ENCODE measurements at places on chromosomes 2 and 18. TPM values are rescaled to one million over a fixed set of nuclear protein-coding genes. Genes with fewer than 3 reads are reported as not detected.

- no peaks in the 10 kb centered on the region for H3K27me3 ChIP-seq
- no peaks in the 10 kb centered on the region for H3K36me3 ChIP-seq
- H3K4me3 ChIP-seq: no peak overlapping the region
- H3K27ac ChIP-seq: no peak overlapping the region
- no peak for DNase-seq
These were observed 894.5 kb upstream of the POU3F3 start for GRCh38 chr2:103959174-103960128.

GRCh38 chr2:213545481-213545880 is 261.2 kb downstream of the SPAG16 start:
- no peak overlapping the region for H3K4me3 ChIP-seq
- no peak for DNase-seq
- H3K27me3 ChIP-seq: no peaks in the 10 kb centered on the region
- no peaks in the 10 kb centered on the region for H3K36me3 ChIP-seq
- no peak overlapping the region for H3K27ac ChIP-seq

DNA sequence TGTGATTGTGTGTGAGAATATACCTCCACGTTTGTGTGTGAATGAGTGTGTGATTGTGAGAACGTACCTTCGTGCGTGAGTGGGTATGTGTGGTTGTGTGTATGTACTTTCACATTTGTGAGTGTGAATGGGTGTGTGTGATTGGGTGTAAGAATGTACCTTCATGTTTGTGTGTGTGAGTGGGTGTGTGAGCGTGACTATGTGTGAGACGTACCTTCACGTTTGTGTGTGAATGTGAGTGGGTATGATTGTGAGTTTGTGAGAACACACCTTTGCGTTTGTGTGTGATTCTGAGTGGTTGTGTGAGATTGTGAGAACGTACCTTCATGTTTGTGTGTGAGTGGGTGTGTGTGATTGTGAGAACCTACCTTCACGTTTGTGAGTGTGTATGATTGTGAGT is 5.8 kb upstream of the ADCY3 start:
- no peaks in the 10 kb centered on the region for H3K27me3 ChIP-seq
- H3K4me1 ChIP-seq: no peaks in the 10 kb centered on the region

GRCh38 chr2:164839914-164840457 is 1.6 kb downstream of the COBLL1 start:
- peak overlapping the region; percentile 96 for H3K27ac ChIP-seq
- DNase-seq: no peak
- peak overlapping the region; percentile 72 for H3K4me3 ChIP-seq
- H3K4me1 ChIP-seq: peaks cover 13% of the 10 kb centered on the region

DNA sequence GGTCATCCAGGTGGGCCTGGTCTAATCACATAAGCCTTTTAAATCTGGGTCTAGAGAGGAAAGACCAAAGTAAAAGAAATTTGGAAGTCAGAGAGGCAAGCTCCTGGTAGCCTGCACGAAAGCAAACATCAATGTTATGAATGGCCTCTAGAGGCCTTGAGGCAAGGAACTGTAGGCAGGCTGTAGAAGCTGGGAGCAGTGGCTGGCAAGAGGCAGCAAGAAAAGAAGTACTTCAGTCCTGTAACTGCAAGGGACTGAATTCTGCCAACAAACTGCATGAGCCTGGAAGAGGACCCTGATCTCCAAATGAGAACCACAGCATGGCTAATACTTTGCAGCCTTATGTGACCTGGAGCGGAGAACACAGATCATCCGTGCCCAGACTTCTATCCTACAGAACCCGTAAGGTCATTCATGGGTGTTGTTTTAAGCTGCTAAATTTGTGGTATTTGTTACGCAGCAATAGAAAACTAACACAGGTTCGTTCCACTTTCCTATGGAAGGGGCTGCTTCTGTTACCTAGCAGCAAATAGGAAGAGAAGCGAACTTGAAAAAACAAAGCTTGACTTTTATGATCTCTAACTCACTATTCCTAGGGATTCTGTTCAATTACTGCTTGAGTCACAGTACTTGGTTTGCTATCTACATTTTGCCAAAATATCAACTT is 1.2 kb downstream of the IMMT start:
- H3K36me3 ChIP-seq: no peaks in the 10 kb centered on the region
- H3K27ac ChIP-seq: peak overlapping the region; percentile 100
- no peak for DNase-seq
- no peaks in the 10 kb centered on the region for H3K4me1 ChIP-seq
- no peaks in the 10 kb centered on the region for H3K27me3 ChIP-seq
- peak overlapping the region; percentile 99 for H3K4me3 ChIP-seq

DNA sequence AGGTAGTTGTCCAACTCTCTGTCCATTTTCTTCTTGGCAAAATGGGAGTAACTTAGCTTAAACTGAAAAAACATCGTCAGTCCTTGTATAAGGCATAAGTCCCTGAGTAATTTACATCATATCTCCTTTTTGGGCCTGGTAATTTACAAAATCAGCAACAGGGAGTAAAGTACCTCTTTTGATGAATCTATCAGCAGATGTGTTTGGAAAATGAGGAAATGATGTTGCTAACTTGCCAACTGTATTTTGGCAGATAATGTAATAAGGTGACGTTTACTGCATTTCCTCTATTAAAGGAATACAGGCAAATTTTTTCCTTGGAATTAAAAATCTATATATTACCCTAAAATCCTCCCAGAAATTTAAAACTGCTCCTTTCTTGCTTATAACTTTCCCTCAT is 29.2 kb downstream of the ANKRD44 start:
- H3K4me1 ChIP-seq: peaks cover 13% of the 10 kb centered on the region
- no peaks in the 10 kb centered on the region for H3K36me3 ChIP-seq
- H3K27ac ChIP-seq: no peak overlapping the region
- H3K4me3 ChIP-seq: no peak overlapping the region
- no peak for DNase-seq

- no peaks in the 10 kb centered on the region for H3K36me3 ChIP-seq
- no peak for DNase-seq
- H3K27ac ChIP-seq: no peak overlapping the region
- H3K4me1 ChIP-seq: no peaks in the 10 kb centered on the region
- H3K4me3 ChIP-seq: no peak overlapping the region
- H3K27me3 ChIP-seq: no peaks in the 10 kb centered on the region
These were observed 99.5 kb upstream of the MAP3K20 start for GRCh38 chr2:172976116-172976515.

DNA sequence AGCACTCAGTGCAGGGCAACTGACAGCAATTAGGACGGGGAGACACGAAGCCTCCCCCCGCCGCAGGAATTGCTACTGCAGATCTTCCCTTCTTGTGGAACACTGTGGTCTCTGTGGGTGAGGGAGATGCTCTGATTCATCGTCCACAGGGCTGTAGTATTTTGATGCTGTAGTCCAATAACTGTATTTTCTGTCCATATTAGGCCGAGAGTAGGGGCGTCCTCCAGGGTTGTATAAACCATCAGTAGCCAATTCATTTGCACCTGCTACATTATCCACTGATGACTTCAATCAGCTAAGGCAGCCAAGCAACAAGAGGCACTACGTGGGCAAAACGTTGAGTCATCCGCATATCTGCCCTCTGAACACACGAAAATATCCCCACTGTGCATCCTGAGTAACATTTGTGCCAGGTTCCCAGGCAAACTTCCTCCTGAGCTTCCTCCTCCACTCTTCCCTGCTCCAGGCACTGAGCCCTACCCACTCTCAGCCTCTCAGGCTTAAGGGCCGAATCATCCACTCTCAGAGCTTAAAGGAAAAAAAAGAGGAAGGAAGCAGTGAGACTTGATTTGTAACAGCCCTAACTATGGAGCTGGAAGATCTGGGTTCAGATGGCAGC is 62.1 kb downstream of the LBH start:
- DNase-seq: no peak
- H3K4me3 ChIP-seq: no peak overlapping the region
- no peaks in the 10 kb centered on the region for H3K27me3 ChIP-seq
- peak overlapping the region; percentile 8 for H3K27ac ChIP-seq

- no peak overlapping the region for H3K27ac ChIP-seq
- no peaks in the 10 kb centered on the region for H3K27me3 ChIP-seq
- no peaks in the 10 kb centered on the region for H3K36me3 ChIP-seq
- H3K4me3 ChIP-seq: no peak overlapping the region
These were observed 351.6 kb downstream of the SOCS6 start for GRCh38 chr18:70640336-70640887.

DNA sequence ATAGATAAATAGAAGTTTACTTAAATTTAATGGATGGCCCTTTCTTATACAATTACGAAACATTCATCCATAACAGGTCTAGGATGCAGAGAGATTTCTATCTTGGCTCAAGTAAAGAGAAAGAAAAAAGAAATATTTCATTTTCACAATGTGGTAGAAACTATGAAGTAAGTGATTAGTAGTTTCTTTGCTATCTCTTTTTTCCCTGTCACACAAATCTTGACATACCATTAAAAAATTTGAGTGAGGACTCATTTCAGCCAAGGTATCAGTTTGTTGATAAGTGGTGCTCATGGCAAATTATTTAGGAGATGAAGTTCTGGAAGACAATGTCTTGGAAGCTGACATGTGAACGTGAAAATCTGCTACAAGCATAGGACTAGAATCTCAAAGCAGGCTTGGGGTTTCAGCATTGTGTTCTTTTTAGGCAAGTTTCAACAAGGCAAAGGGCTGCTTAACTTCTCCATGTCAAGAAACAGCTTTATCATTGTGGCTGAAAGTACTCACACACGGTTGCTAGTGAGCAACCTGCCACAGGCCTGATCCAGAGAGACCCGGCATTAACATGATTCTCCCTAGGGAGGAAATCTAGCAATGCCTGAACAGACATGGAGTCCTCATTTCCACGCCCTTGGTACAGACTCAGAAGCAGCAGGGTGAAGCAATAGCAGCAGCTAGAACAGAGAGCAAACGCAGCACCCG is 414.6 kb downstream of the DLGAP1 start:
- H3K4me1 ChIP-seq: no peaks in the 10 kb centered on the region
- H3K27me3 ChIP-seq: no peaks in the 10 kb centered on the region
- DNase-seq: no peak
- H3K36me3 ChIP-seq: no peaks in the 10 kb centered on the region
- H3K4me3 ChIP-seq: no peak overlapping the region

DNA sequence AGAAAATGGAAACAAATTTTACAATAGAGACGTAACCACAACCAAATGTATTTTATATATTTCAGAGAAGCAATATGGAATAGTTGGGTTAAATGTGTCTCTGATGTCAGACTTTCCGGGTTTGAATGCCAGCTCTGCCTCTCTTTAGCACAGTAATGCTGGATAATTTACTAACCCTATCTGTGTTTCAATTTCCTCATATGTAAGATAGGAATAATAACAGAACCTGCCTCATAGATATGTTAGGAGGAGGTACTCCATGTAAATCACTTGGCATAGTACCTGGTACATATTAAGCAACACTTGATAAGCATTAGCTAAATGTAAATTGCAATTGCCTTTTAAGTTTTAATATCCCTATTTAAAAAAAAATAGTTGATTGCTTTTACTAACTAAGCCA is 231.3 kb upstream of the ZC3H15 start:
- H3K4me1 ChIP-seq: no peaks in the 10 kb centered on the region
- no peak overlapping the region for H3K27ac ChIP-seq
- no peaks in the 10 kb centered on the region for H3K36me3 ChIP-seq
- H3K27me3 ChIP-seq: no peaks in the 10 kb centered on the region
- no peak for DNase-seq

GRCh38 chr2:128439791-128440665 is 121.4 kb upstream of the HS6ST1 start:
- no peak overlapping the region for H3K4me3 ChIP-seq
- peak; percentile 39 for DNase-seq
- no peaks in the 10 kb centered on the region for H3K27me3 ChIP-seq
- no peak overlapping the region for H3K27ac ChIP-seq
- no peaks in the 10 kb centered on the region for H3K4me1 ChIP-seq

DNA sequence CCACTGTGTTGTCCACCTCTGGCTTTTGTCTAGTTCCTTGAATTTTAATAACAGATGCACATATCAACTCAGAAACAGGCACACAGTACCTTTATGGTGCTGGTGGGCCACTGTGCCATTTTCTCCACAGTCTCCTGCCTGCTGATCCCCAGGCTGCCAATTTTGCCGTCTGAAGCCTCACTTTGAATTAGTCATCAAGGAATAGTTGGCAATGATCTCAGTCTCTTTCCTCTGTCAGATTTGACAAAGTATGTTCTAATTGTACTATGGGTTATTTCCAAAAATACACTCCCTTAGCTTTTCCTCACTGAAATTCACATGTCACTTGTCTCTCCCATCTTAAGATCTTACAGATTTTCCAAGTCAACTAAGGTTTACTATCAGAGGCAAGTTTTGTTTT is 140.7 kb downstream of the ZNF516 start:
- no peaks in the 10 kb centered on the region for H3K4me1 ChIP-seq
- DNase-seq: no peak
- no peak overlapping the region for H3K27ac ChIP-seq
- no peak overlapping the region for H3K4me3 ChIP-seq
- peaks cover 25% of the 10 kb centered on the region for H3K36me3 ChIP-seq

GRCh38 chr2:74004212-74005182 is 19.8 kb downstream of the TET3 start:
- H3K27ac ChIP-seq: no peak overlapping the region
- H3K27me3 ChIP-seq: no peaks in the 10 kb centered on the region
- DNase-seq: no peak
- H3K4me3 ChIP-seq: no peak overlapping the region

- peaks cover 29% of the 10 kb centered on the region for H3K4me1 ChIP-seq
- H3K27me3 ChIP-seq: peaks cover 35% of the 10 kb centered on the region
- H3K36me3 ChIP-seq: no peaks in the 10 kb centered on the region
- no peak for DNase-seq
These were observed 3.8 kb upstream of the SALL3 start for GRCh38 chr18:78975699-78976335.

GRCh38 chr2:216495656-216496055 is 3.0 kb upstream of the RPL37A start:
- peaks cover 6% of the 10 kb centered on the region for H3K4me1 ChIP-seq
- no peaks in the 10 kb centered on the region for H3K36me3 ChIP-seq
- H3K27ac ChIP-seq: no peak overlapping the region
- DNase-seq: no peak
- no peaks in the 10 kb centered on the region for H3K27me3 ChIP-seq

- no peak for DNase-seq
- no peaks in the 10 kb centered on the region for H3K4me1 ChIP-seq
- no peak overlapping the region for H3K27ac ChIP-seq
- no peaks in the 10 kb centered on the region for H3K27me3 ChIP-seq
These were observed 698.0 kb downstream of the TDRD15 start for GRCh38 chr2:21821672-21822227.

- no peak for DNase-seq
- H3K36me3 ChIP-seq: no peaks in the 10 kb centered on the region
- no peak overlapping the region for H3K4me3 ChIP-seq
- no peaks in the 10 kb centered on the region for H3K27me3 ChIP-seq
- H3K4me1 ChIP-seq: no peaks in the 10 kb centered on the region
- H3K27ac ChIP-seq: no peak overlapping the region
These were observed 6.3 kb downstream of the RFTN2 start for GRCh38 chr2:197669077-197669476.

VSNL1 gene
- total RNA-seq: not detected

SLC40A1 gene
- 129 TPM for total RNA-seq

POMC gene
- total RNA-seq: not detected

TCF7L1 gene
- 5.8 TPM for total RNA-seq

STARD6 gene
- not detected for total RNA-seq

CBLN2 gene
- 1.9 TPM for total RNA-seq

KCNG2 gene
- total RNA-seq: 3.8 TPM
